LoVo (cell line): ENCODE measurements at places on chromosomes 11 and 22.
A peak's percentile ranks its signal among the peaks of the same experiment; 100 is the strongest.

DNA sequence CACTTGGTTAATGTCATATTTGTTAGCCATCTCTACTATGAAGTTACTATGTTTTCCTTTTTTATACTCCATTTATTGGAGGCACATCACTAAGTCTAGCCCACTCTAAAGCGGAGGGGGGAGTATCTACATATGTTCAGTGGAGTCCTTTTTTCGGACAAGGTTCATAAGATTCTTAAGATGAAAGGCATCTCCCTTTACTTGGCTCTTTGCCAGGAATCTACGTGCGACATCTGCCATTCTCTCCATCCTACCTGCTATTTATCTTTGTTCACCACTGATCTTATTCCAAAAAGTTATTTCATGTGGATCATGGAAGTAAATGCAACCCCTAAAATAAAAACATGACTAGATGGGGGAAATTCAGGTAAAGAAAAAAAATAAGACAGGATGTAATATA lies 77.4 kb upstream of the YWHAH start:
- DNase-seq: no peak

GRCh38 chr11:93520726-93521509 lies 22.3 kb downstream of the SMCO4 start:
- no peak for DNase-seq

DNA sequence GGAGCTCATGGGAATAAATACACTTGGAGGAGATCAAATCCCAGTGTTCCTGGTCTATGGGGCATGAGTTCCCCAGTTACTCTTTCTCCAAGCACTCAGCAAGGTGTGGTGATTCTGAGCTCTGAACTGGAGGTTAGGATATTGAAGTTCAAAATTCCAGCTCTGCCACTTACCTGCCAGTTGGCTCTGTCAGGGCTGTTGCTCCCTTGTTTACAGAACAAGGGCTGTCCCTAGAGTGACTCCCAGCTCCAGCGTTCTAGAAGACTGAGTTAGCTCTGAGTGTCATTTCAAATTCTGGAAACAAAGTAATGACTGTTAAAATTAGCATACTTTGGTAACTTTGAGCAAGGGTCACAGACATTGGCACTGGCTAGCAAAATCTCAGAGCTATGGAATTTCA lies 69.7 kb upstream of the ZBED5 start:
- no peak for DNase-seq

GRCh38 chr22:20031732-20032406 lies 11.0 kb downstream of the TANGO2 start:
- peak; percentile 15 for DNase-seq

DNA sequence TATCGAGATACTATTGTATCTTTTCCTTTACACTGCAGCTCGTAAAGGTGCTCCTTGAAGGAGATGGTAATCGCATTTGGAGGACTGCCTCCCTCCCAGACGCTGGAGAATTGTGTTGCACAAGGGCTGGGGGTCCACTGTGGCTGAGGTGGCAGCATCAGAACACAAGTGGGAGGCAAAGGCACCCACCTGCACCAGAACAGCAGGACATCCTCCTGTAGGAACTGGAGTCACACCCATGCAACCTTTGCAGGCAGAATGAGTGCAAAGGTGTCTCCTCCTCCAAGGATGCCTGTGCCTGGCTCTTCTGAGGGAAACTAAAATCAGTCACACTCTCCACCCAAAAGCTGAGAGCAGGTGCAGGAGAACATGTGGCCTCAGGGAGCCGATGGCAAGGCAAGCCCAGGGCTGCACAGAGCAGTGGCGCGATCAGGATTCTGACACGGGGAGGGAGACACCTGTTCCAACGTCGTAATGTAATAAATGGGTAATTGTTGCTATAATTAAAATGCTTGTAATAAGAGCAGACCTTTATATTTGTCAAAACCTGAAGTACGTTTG lies 1501.4 kb downstream of the TBC1D22A start:
- no peak for DNase-seq

DNA sequence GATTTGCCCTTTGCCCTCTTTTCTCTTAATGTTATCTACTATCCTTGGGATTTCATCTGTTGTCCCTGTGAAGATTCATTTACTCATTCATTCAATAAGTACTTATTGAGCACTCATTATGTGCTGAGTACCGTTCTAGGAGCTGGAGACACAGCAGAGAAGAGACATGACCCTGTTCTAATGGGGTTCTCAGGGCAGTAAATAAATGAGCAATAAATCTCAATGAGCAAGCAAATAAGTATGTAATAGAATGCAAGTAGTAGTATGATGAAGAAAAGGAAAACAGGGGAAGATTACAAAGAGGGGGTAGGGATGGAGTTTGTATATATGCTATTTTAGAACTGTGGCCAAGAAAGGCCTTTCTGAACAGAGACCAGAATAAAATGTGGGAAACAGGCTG lies 34.2 kb upstream of the NRIP3 start:
- DNase-seq: no peak
